CD4-positive, alpha-beta T cell treated with Interleukin-2 at 100 ng/mL for 4 hours (primary cell): ENCODE measurements at places on chromosomes 7 and 10.
A peak's percentile ranks its signal among the peaks of the same experiment; 100 is the strongest.

GRCh38 chr10:105359708-105360107 lies 718.6 kb downstream of the SORCS3 start:
- no peak for DNase-seq

DNA sequence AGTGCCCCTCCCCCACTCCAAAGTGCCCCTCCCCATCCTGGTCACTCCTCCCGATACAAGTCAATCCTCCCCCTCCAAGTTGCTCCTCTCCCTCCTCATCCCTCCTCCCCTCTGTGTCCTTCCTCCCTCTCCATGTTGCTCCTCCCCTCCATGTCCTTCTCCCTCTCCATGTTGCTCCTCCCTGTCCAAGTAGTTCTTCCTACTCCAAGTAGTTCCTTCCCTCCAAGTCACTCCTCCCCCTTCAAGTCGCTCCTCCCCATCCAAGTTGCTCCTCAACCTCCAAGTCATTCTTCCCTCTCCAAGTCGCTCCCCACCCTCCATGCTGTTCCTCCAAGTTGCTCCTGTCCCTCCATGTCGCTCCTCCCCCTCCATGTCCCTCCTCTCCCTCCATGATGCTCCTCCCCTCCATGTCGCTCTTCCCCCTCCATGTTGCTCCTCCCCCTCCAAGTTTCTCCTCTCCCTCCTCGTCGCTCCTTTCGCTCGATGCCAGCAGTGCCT lies 8.6 kb upstream of the WBP1L start:
- no peak for DNase-seq

DNA sequence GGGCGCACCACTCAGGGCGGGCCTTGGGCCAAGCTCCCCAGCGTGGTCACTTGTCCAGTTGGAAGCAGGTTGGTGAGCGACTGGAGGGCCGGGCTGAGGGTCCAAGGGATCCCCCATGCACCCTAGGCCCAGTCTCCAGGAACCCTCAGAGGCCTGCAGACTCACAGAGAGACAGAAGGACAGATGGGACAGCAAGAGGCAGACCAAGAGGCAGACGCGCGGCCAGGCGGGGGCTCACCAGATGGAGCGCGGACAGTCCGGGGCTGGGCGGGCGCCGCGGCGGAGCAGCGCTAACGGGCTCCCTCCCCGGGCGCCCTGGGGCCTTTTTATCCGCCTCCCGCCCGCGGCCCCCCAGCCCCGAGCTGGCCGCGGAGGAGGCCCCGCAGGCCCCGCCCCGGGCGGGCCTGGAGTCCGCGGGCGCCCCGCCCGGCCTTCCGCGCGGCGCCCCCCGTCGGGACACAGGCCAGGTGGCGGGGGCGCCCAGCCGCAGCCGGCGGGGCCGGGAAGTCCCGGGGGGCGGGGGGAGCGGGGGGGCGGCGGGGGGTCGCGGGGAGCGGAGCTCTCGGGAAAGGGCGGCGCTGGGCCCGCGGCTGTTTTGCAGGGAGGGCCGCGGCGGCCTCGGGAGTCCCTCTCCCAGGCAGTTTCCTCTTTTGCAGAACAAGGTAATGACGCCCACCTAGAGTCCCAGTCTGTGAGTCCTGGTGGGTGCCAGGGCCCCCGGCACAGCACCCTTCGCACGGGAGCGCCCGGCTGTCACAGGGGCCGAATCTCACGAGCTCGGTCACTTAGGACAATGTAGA lies at the start of gene LOXL4:
TSS of gene LOXL4 (minus strand) at position 301 of the 800 bp plus-strand sequence. CDS start 5,175 bp downstream, outside the sequence.
- no peak for DNase-seq

DNA sequence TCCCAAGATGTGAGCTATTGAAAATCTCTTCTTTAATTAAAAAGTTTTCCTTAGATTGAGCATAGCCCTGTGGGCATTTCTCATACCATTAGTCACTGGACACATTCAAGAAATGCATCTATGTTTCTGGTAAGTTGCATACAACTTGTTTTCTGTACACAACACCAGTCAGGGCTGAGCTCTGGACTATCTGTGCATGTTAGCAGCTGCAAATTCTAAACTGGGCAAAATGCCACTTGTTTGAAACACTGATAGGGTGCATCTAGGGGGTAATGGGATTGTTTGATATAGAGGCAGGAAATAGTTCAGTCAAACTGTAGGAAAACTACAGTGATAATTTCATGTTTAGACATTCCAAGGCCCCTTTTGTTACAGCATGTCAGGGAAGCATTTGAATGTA lies 145.6 kb upstream of the NPY start:
- no peak for DNase-seq

DNA sequence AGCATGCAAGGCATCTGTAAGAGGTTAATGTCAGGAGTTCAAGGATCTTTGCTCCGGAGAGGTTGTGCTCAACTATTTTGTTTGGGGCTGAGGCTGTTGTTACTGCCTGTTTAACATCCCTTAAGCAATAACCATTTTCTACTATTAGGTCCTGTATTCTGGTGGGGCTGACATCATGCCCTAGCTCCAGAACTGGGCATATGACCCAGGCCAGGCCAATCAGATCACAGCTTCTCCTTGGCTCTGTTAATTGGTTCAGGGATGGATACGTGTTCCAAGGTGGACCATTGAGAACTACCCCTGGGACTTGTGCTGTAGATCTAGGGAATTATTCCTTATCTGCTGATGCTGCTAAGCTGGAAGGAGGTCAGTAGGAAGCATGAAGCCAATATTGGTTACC lies 67.0 kb downstream of the SYPL1 start:
- no peak for DNase-seq

DNA sequence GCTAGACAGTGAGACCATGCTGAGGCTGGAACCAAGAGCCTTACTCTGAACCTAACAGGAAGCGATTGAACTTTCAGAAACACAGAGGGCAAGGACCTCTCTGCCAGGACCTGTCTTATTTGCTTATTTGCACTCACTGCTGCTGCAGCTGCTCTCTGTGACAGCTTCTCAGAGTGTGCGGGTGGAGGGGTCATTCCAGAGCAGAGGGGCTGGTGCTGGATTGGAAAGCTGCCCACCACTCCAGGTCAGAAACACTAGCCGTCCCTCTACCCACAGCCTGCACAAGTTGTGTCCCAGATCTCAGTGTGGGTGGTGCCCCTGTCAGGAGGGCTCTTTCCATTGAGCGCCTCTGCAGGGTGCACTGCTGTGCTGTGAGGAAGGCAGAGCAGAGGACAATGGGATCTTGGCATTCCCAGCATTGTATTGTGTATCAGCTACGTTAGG lies 126.2 kb downstream of the CCNY start:
- no peak for DNase-seq

DNA sequence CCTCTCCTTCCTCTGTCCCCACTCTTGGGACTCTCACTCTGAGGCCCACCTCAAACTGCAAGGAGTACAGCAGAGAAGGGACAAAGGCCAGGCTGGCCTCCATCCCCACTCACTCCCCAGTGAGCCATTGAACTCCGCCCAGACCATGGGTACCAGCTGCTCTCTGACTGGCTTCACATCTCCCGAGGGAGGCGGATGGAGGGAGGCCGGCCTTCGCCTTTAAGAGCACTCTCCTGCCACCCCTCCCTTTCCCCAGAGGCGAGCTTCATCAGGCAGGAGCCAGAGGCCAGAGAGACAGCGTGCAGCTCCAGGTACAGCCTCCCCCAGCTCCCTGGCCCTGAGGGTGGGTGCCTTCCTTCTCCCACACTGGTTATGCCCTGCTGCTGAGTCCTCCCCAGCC lies 1.8 kb upstream of the LDB3 start:
- DNase-seq, result no peak

GRCh38 chr10:109275960-109276359 lies 647.4 kb downstream of the XPNPEP1 start:
- no peak for DNase-seq

- peak; percentile 13 for DNase-seq
Observed at GRCh38 chr7:158779061-158780000, 50.0 kb downstream of the ESYT2 start.

- DNase-seq, result peak; percentile 13
Observed at GRCh38 chr10:60434418-60435046, 44.9 kb upstream of the ANK3 start.

- no peak for DNase-seq
Observed at GRCh38 chr10:112000466-112000865, 183.1 kb downstream of the GPAM start.

DNA sequence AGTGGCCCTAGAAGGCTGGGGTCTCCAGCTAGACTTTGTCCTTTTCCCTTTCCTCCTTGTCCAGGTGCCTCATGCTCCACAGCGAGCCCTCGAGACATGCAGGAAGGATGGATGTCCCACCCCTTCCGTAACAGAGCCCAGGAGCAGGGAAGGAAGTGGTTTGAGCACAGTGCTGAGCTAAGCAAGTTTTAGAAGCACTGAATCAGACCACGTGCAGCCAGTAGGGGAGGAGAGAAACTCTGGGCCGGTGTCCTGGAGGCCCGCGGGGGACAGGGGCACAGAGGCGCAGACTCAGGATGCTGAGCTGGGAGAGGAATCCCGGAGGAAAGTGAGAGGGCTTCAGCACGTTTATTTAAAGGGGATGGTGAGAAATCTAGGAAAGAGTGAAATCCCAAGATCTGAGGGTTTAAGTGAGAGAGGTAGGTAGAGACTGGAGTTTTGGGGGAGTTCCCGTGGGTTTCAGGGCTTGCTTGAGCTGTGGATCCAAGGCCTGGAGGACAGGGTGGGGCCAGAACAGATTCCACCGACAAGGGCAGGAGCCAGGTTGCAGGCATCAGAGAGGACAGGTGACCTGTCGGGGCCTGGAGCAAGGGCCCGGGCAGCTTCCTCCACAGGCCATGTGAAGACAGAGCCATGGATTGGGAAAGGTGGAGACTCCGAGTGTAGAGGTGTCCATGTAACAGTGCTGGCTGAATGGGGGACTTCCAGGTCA lies 4.4 kb upstream of the IRF5 start:
- peak; percentile 57 for DNase-seq

DNA sequence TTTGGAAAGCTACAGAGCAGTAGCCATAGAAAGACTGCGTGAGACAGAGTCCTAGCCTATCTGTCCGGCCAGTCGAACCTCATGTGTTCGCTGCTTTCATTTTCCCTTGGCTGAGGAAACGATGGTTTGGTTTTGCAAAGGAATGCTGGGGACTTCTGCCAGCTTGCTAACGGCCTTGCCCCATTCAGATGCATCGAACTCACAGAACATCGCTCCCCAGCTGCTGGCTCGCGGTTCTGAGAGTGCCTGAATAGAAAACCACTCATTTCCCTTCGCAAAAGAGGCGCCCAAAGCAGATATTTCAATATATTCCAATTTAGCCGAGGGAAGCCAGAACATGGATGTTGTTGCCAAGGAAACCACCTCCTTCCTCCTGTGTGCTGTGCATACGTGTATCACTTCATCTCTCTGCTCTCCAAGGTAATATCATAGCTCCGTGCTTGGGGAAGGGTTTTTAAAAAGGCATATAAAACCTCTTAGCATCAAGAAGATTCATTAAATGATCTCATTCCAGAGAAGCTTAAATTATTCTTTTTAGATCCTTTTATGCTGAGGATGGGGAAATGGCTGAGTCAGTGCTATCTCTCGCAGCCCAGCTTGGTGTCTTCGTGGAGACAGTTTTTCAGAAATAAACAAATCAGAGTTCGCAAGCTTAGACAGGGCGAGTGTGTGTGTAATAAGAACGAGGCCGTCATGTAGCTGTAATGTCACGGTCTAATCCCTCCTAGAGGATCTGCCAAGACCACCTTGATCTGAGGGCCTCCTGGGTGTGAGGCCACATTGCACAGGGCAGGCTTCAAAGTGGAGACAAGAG lies 215.2 kb downstream of the RPS24 start:
- DNase-seq, result no peak

DNA sequence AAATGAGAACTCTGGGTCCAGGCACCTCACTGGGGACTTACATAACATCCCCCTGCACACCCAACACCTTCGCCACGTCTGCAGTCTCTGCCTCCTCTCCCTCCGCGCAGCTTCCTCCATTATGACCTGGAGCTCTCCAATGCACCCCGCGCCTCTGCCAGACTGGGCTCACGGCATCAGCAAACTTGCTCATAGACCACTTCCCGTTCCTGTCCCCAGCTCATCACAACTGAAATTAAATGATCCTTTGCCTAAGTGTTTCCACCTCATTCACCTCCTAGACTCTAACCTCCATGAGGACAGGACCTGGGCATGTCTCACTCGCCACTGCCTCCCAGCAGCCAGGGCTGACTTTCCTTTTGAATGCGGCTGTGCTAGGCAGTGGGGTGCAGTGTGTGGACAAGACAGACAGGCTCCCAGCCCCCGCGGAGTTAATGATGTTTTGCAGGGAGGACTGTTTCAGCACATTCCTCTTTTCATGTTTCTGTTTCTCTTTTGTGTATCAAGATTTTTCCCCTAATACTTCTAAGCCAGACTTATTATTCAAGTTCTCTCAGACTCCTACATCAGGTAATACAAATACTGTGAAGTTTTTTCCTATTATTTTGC lies 18.8 kb downstream of the CHST15 start:
- peak; percentile 7 for DNase-seq

DNA sequence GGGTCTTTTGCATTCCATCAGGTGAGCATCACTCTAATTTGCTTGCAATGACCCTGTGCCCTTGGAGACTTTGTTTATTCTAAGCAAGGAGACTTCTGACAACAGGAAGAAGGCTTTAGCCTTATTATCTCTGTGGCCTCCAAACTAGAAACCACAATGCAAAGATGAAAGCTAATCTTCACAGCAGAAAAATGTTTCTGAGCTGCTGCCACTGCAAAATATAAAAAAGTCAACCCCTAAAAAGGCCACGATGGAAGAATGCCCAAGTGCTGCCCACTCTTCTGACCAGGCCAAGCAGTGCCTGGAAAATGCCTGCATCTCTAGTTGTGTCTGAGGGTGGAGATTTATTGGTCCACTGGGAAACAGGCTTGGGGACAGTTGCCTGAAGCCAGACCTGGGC lies 299.9 kb downstream of the C7orf25 start:
- DNase-seq, result no peak

DNA sequence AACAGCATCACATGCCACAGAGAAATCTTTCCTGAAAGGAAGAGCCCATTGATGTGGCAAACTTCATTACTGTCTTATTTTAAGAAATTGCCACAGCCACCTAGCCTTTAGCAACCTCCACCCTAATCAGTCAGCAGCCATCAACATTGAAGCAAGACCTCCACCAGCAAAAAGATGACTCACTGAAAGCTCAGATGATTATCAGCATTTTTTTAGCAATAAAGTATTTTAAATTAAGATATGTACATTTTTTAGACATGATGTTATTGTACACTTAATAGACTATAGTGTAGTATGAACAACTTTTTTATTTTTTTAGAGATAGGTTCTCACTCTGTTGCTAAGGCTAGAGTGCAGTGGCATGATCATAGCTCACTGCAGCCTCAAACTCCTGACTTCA lies 14.8 kb downstream of the STEAP1B start:
- no peak for DNase-seq

GRCh38 chr7:988426-988911 lies 5.5 kb downstream of the CYP2W1 start:
- DNase-seq, result no peak

GRCh38 chr10:124715439-124715838 lies 28.7 kb downstream of the FAM53B start:
- no peak for DNase-seq
